ENCODE measurements at places on chromosomes 4 and X. TPM values are rescaled to one million over a fixed set of nuclear protein-coding genes. Genes with fewer than 3 reads are reported as not detected.

Gene TRIM60
- not detected for total RNA-seq

DNA sequence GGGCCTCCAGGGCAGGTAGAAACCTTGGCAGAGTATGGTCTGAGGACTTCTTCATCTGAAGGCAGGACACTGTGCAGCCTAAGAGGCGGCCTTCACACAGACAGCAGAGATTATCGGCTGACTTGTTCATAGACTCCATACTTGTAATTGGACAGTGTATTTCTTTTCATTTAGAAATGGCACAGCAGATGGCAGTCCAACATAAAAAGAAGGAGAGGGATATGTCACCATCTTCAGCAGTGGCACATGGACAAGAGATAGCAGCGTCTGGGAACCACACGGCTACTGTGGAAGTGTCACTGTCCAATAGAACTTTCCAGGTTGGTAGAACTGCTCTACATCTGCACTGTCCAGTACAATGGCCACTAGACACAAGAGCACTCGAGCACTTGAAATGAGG, 21.7 kb upstream of the GEMIN8 start:
- no peak overlapping the region for H3K4me3 ChIP-seq
- no peak for DNase-seq
- no peaks in the 10 kb centered on the region for H3K27me3 ChIP-seq
- H3K27ac ChIP-seq, result no peak overlapping the region
- H3K4me1 ChIP-seq, result no peaks in the 10 kb centered on the region

GRCh38 chrX:40933706-40934425, 151.4 kb upstream of the USP9X start:
- H3K4me1 ChIP-seq, result peaks cover 11% of the 10 kb centered on the region
- H3K4me3 ChIP-seq, result no peak overlapping the region
- H3K27me3 ChIP-seq, result no peaks in the 10 kb centered on the region
- peak overlapping the region; percentile 82 for H3K27ac ChIP-seq
- no peak for DNase-seq

DNA sequence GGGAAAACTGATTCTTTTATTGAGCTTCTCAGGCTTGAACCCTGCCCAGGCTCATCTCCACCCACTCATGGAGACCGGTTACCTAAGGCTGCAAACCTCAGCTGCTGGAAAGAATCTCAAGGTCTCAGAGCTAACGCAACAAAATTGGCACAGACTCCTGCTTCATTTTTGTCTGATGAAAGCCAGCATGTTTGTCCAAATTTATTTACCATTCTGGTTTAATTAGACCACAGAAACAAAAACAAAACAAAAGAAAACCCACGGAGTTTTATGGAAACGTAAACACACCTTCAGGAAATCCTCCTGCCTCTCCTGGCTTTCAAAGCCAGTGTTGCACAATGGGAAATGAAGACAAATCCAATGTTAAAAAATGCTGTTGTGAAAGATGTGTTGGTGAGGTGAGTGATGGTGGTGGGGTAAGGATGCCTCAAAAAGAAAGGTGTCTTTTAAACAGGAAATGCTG, 56.4 kb upstream of the PDLIM3 start:
- no peak overlapping the region for H3K27ac ChIP-seq
- peaks cover 25% of the 10 kb centered on the region for H3K27me3 ChIP-seq
- no peaks in the 10 kb centered on the region for H3K36me3 ChIP-seq
- H3K4me3 ChIP-seq, result no peak overlapping the region
- H3K4me1 ChIP-seq, result peaks cover 39% of the 10 kb centered on the region

Gene POU3F4
- 3.6 TPM for total RNA-seq

GRCh38 chrX:76420237-76420636, 7.3 kb upstream of the MAGEE1 start:
- no peak for DNase-seq
- 0 out of 2 replicates have a peak, but pooled peaks cover 3% of the 10 kb centered on the region for H3K27me3 ChIP-seq
- H3K4me1 ChIP-seq, result no peaks in the 10 kb centered on the region
- no peak overlapping the region for H3K4me3 ChIP-seq

GRCh38 chr4:87916626-87917025, 58.9 kb upstream of the SPP1 start:
- H3K27ac ChIP-seq, result peak overlapping the region; percentile 99
- H3K4me1 ChIP-seq, result peaks cover 78% of the 10 kb centered on the region
- no peaks in the 10 kb centered on the region for H3K27me3 ChIP-seq
- H3K4me3 ChIP-seq, result no peak overlapping the region

Gene FRYL
- 33.1 TPM for total RNA-seq

Gene PCDH7
- total RNA-seq, result 2.4 TPM

- DNase-seq, result no peak
- H3K4me1 ChIP-seq, result peaks cover 25% of the 10 kb centered on the region
- H3K27me3 ChIP-seq, result no peaks in the 10 kb centered on the region
- no peak overlapping the region for H3K27ac ChIP-seq
- H3K4me3 ChIP-seq, result no peak overlapping the region
Measured at GRCh38 chr4:40214661-40215418, 18.0 kb downstream of the RHOH start.

DNA sequence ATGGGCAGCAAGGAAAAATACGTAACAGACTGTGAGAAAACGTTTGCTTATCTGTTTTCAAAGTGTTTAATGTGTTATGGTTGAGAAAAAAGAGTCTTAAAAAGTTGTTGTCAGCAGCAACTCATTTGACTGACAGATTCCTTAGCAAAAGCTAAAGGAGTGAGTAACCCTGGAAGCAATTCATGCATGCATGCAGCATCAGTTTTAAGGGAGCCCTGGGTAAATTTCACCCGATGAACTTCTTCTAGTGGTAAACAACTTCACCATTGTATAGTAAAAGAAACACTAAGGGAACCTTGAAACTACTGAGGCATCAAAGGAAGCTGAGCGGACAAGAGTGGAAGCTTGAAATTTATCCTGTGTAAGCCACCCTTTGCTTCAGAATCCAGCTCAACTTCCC, 583.2 kb upstream of the INTU start:
- H3K36me3 ChIP-seq, result no peaks in the 10 kb centered on the region
- no peak overlapping the region for H3K4me3 ChIP-seq
- no peak overlapping the region for H3K27ac ChIP-seq
- DNase-seq, result no peak
- peaks cover 75% of the 10 kb centered on the region for H3K4me1 ChIP-seq

- no peak overlapping the region for H3K27ac ChIP-seq
- H3K36me3 ChIP-seq, result no peaks in the 10 kb centered on the region
- H3K4me1 ChIP-seq, result no peaks in the 10 kb centered on the region
- no peak overlapping the region for H3K4me3 ChIP-seq
Measured at GRCh38 chrX:38086451-38087215, 80.3 kb downstream of the SYTL5 start.

DNA sequence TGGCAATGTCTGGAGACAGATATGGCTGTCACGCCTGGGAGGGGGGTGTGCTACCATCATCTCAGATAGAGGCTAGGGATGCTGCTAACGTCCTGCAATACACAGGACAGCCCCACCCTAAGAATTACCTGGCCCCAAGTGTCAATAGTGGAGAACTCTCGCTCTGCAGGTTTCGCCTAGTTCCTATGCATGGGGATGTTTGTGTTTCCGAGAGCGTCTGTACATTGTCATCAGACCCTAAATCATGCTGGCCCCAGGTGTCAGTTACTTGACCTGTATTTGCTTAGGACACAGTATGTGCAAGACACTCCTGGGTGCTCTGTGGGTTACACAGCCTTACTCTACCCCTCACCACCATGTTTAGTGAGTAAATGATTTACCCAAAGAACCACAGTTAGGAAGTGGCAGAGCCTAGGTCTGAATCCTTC, 90.8 kb downstream of the AFF1 start:
- peaks cover 54% of the 10 kb centered on the region for H3K4me1 ChIP-seq
- H3K27ac ChIP-seq, result peak overlapping the region; percentile 88
- no peak for DNase-seq
- no peak overlapping the region for H3K4me3 ChIP-seq
- no peaks in the 10 kb centered on the region for H3K27me3 ChIP-seq
- no peaks in the 10 kb centered on the region for H3K36me3 ChIP-seq

Gene XIAP
- 31.4 TPM for total RNA-seq

Gene TMEM47
- total RNA-seq, result 15.7 TPM

DNA sequence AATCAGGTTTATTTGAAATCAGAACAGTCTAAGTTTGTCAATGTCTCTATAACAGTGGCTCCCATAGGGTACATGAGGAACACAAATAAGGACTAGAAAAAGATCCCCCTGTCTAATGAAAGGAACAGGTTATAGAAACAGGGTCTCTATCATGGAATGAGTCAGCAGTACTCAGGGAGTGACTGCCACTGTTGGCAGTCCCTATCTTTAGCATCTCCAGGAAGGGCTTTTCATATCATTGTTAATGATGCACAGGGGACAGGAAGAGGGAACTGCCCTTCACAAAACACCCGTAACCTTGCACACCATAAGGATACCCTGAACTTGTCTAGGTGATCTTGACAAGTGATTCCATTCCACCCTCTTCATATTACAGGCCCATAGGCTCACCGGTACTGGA, 38.5 kb upstream of the SMIM10L2A start:
- H3K4me3 ChIP-seq, result no peak overlapping the region
- no peaks in the 10 kb centered on the region for H3K36me3 ChIP-seq
- no peak for DNase-seq
- no peaks in the 10 kb centered on the region for H3K27me3 ChIP-seq

GRCh38 chrX:71181558-71181909, 36.9 kb downstream of the NLGN3 start:
- H3K27ac ChIP-seq, result peak overlapping the region; percentile 98
- H3K36me3 ChIP-seq, result no peaks in the 10 kb centered on the region
- no peak for DNase-seq
- H3K4me3 ChIP-seq, result peak overlapping the region; percentile 73
- H3K27me3 ChIP-seq, result no peaks in the 10 kb centered on the region

Gene TIGD4
- total RNA-seq, result 2.0 TPM

- no peaks in the 10 kb centered on the region for H3K27me3 ChIP-seq
- H3K4me3 ChIP-seq, result no peak overlapping the region
- H3K4me1 ChIP-seq, result peaks cover 46% of the 10 kb centered on the region
- 0 out of 2 replicates have a peak overlapping the region, but pooled peaks have one; percentile 40 for H3K27ac ChIP-seq
Measured at GRCh38 chrX:118353081-118353850, 7.4 kb downstream of the WDR44 start.

DNA sequence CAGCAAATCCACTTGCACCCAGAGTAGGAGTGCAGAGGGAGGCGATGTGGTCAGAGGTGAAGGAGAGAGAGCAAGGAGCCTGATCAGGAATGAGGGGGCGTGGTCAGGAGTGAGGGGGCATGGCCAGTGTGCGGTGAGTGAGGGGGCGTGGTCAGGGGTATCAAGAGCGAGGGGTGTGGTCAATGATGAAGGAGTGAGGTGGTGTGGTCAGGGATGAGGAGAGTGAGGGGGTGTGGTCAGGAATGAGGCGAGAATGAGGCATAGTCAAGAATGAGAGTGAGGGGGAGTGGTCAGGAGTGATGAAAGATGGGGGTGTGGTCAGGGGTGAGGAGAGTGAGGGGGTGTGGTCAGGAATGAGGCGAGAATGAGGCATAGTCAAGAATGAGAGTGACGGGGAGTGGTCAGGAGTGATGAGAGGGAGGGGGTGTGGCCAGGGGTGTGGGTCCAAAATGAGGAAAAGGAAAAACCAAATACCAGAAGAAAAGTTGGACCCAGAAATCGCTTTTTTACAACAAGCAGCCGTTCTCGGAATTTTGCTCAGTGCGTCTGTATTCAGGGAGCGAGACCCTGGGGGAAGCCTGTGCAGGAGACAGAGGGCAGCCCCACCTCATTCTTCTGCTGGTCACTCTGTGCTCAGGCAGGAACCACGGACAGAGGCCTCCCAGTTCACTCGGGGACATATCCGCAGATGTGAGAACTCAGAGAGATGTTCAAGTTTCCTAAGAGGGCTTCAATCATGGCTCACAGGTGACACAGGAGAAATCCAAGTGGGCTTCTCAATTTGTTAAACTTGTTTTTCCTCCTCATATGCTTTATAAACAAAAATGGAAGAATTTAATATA, 47.5 kb downstream of the MAGEA1 start:
- H3K27ac ChIP-seq, result peak overlapping the region; percentile 89
- H3K36me3 ChIP-seq, result no peaks in the 10 kb centered on the region
- H3K4me1 ChIP-seq, result peaks cover 18% of the 10 kb centered on the region

Gene DKK2
- total RNA-seq, result not detected

Gene PCDH10
- 13.9 TPM for total RNA-seq

Gene CABS1
- total RNA-seq, result not detected

Measured in WTC11 (cell line).